ENCODE measurements at places on chromosomes 6 and 20.

DNA sequence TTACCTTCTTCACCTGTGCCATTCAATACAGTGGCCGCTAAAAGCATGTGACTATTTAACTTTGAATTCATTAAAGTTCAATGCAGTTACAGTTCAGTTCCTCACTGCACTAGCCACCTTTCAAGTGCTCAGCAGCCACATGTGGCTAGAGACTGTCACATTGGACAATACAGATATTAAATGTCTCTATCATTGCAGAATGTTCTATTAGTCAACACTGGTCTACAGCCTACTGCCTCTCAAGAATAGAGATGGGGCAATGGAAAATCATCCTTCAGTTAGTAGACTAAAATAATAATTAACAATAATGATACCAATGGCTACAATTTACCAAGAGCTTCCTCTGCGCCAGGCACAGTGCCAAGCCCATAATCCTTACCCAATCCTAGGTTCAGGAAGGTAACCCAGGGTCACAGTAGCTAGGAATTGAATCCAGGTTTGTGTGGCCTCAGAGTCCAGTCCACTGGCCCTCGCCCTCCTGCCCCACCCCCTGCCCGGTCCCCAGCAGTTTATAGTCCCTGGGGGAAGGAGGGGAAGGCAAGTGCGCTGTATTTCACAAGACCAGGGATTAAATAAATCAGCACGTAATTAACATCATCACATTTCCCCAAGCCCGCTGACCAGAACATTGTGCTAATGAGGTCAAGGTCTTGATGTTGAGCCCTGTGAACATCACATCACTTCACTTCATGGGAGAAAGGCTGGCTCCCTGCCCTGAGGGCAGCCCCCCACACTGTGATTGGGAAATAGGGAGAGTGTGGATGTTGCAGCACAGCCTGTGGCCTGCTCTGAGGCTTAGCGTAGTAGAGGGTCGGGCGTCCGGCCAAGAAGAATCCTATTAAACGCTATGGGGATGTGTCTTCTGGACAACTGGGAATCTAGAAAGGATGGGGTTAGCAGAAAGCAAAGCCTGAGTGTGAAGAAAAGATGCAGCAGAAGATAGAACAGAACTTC lies 147.2 kb downstream of the VEGFA start:
- no peak for DNase-seq

GRCh38 chr6:43702534-43703440 lies 15.2 kb upstream of the MRPS18A start:
- DNase-seq, result no peak

DNA sequence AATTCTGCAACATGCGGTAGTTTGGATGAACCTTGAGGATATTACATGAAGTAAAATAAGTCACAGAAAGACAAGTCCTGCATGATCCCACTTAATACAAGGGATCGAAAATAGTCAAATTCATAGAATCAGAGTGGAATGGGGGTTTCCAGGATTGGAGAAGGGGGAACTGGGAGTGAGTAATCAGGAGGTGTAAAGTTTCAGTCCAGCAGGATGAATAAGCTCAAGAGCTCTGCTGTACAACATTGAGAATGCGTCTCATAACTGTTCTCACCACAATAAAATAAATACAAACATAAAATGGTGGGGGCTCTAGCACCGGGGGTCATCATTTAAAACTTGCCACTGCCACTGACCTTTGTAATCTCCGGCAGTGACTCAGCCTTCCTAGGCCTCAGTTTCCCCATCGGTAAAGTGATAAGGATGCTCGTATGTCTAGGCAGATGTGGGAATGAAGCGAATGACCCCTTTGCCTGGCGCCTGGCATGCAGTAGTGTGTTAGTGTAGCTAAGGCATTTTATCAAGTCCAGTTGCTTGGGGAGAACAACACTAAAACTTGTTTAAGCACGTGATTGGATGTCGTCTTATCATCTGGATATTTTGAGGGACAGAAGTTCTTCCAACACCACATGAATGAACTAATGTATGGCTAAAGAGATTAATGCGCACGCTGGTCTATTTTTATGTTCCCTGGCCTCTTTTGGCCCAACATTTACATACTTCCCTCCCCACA lies 421.1 kb downstream of the QKI start:
- DNase-seq, result no peak

- no peak for DNase-seq
These were observed 7.9 kb upstream of the SDCBP2 start for GRCh38 chr20:1336699-1337367.

GRCh38 chr6:49457771-49458170 lies 5.3 kb downstream of the MMUT start:
- no peak for DNase-seq

DNA sequence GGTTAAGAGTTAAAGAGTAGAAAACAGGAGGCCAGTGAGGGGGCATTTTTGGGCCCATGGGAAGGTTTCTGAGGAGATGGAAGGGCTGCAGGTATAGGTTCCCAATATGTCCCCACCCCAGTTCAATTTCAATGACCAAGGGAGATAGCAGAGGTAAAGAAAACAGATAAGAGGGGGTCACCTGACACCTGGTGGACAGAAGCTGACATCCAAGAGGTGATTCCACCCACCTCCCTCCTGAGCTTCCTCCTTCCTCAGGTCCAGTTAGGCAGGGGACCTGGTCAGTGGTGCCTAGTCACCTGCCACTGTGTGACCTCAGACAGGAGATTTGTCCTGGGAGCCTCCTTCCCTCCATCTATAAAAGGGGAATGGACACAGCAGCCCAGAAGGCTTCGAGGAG lies 29.5 kb upstream of the MAS1L start:
- no peak for DNase-seq

- DNase-seq, result no peak
These were observed 234.5 kb upstream of the PRDM1 start for GRCh38 chr6:105851606-105852005.

DNA sequence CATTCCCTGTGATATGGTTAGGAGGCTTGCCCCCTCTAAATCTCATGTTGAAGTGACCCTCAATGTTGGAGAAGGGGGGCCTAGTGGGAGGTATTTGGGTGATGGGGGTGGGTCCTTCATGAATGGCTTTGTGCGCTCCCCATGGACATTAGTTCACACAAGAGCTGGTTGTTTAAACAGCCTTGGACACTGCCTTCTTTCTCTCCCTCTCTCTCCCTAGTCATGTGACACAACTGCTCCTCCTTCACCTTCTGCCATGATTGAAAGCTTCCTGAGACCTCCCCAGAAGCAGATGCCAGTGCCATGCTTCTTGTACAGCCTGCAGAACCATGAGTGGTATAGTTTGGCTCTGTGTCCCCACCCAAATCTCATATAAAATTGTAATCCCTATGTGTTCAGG lies 117.2 kb upstream of the SLC22A16 start:
- DNase-seq, result no peak

DNA sequence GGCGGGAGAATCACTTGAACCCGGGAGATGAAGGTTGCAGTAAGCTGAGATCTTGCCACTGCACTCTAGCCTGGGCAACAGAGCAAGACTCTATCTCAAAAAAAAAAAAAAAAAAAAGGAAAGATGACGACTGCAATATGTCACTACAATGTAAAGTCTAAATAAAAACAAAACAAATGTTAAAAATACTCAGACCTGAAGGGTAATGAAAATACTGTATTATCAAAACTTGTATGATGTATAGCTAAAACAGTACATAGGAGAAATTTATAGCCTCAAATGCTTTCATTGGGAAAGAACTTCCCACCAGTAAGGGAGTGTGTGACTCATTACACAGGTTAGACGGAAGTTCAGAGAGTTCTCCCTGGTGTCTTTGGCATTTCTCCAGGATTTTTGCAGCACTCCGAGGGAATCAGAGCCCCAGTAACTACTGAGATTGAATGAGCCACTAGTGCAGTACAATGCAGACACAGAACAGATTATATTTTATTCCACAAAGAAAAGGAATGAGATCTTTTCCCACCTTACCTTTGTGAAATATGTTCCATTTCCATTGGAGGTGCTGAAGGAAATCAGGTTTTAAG lies 12.5 kb upstream of the RALGAPB start:
- DNase-seq, result no peak

- no peak for DNase-seq
These were observed 1.4 kb downstream of the SOX12 start for GRCh38 chr20:326645-327185.

DNA sequence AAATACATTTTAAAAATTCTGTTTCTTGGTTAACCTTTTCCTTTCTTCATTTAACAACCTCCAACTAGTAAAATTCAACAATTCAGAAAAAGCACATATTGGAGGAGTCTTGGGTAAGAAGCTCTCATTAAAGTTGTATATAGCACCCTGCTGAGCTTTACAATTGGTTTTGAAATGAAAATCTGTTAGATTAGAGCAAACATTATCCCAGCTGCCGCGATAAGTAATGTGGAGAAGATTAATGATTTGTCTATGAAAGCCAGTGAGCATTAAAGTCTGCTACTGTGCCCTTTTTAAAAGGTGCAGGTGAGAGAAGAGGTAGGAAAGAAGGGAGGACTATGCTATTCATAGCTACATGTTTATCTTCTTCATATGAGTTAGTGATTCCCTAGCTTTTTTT lies 201.5 kb downstream of the ZFAND3 start:
- no peak for DNase-seq

DNA sequence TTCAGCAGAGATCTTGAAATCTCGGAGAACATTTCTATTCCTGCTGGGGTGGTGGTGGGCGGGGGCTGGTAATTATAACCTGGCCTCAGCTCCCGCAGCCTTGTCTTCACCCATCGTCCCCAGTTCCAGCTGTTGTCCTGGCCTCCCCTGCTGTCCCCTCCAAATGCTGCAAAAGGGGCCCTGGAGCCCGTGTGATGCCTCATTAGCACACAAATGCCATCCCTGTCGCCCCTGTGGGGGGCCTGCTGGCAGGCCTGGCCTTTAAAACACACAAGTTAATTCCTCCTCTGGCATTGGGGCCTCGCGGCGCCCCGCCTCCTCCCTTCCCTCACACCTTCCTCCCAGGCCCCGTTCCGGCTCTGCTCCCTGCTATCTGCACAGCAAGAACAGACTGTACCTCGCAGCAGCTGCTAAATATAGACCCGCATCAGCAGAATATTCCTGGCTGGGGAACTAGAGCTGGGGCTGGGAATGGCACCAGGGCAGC lies 85.7 kb downstream of the CDH22 start:
- no peak for DNase-seq

DNA sequence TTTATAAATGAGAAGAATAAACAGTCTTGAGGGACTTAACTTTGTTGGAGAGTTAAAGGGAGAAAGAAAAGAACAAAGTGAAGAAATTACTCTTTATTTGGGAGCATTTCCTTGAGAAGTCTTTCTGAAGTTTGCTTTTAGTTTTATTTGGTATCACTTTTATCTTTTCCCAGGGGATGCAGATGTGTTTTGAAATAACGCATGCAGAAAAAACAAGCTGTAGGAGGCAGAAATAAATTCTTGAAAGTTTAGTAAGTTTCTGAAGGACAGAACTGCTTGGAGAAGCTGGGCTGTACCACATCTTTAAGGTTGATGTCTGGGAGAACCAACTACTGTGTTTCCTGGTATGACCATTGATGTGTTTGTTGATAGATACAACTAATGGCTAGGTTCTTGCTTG lies 75.0 kb downstream of the PLCB4 start:
- DNase-seq, result no peak

DNA sequence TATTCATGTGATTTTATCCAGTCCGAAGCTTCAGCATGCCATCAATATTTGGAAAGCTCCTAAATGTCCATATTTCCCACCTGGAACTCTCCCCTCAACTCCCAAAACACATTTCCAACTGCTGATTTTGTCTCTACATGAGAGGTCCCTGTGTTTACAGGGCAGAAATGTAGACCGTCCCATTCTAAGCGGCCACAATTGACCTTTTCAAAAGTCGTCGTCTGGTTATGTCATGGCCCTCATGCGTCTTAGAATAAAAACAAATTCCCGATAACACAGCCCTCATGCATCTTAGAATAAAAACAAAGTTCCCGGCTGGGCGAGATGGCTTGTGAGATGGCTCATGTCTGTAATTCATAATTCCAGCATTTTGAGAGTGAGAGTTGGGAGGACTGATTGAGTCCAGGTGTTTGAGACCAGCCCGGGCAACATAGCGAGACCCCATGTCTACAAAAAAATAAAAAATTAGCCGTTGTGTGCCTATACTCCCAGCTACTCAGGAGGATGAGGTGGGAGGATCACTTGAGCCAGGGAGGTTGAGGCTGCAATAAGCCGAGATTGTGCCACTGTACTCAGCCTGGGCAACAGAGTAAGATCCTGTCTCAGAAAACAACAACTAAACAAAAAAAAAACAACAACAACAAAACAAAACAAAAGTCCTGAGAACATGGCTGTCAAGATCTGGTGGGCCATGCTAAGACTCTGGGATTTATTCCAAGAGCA lies 6.4 kb upstream of the ZNF217 start:
- DNase-seq, result no peak

DNA sequence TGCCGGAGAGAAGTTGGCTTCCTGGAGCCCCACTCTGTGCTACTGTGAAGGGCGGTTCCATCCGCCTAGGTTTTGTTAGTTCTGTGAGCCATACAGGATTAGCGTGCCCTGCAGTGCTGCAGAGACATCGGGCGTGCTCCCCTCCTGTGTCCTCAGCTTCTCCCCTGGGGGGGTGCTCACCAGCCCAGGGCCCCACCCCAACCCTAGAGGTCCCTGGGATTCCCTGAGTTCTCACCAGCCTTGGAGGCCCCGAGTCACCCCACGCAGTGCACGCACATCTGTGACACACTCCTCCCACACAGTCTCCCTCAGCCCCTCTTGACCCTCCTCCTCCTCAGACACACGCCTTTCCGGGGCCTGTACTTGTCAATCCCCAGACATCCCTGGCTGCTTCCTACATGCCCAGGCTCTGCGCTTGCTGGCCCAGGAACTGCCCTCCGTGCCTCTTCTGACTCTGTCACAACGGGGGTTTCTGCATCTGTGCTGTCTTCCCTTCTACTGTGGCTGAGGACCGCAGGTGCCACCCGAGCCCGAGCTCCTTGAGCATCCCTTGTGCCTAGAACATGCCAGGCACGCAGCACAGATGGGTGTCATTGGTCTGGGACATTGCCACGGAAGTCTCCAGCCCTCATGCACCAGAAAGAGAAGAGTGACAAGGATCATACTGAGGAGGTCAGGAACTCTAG lies 123.2 kb upstream of the RPS6KA2 start:
- no peak for DNase-seq

GRCh38 chr6:31877651-31878161 lies 1.1 kb downstream of the SLC44A4 start:
- DNase-seq, result no peak

DNA sequence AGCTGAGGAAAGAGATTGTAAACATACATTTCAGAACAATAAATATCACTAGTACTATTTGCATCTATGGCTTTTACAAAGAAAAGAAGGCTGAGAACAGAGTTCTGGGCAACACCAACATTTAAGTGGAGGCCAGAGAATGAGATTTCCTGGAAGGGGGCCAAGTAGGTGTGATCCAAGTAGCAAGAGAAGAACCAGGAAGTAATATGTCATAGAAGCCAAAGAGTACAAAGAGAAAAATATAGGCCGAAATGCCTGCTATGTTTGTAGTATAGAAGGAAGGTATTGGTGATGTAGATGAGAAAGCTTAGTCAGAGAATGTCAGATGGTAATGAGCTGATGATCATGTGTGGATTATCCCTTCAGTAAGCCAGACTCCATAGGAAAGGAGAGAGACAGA lies 94.5 kb downstream of the PERP start:
- no peak for DNase-seq
